ENCODE measurements at places on chromosomes 13 and 19. TPM values are rescaled to one million over a fixed set of nuclear protein-coding genes. Genes with fewer than 3 reads are reported as not detected.
A peak's percentile ranks its signal among the peaks of the same experiment; 100 is the strongest.

Gene TEX26
- not detected for total RNA-seq

Gene GFY
- not detected for total RNA-seq

- no peak overlapping the region for H3K27ac ChIP-seq
- H3K27me3 ChIP-seq, result no peaks in the 10 kb centered on the region
- H3K36me3 ChIP-seq, result no peaks in the 10 kb centered on the region
- no peak overlapping the region for H3K4me3 ChIP-seq
- DNase-seq, result no peak
These were observed 810.8 kb upstream of the GPC6 start for GRCh38 chr13:92415781-92416180.

DNA sequence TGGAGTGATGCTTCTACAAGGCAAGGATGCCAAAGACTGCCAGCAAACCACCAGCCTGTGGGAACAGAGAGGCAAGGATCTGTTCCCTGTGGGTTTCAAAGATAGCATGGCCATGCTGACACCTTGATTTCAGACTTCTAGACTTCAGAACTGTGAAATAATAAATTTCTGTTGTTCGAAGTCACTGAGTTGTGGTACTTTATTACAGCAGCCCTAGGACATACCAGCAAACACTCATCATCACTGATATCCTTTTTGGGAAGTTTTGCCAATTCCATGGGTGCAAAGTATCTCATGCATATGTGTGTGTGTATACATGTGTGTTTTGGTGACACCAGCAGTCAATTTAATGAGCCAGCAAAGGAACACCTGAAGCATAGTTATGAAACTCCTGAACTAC is 21.0 kb downstream of the LMO7 start:
- H3K4me1 ChIP-seq, result no peaks in the 10 kb centered on the region
- no peak overlapping the region for H3K27ac ChIP-seq
- H3K36me3 ChIP-seq, result no peaks in the 10 kb centered on the region
- H3K4me3 ChIP-seq, result no peak overlapping the region
- no peaks in the 10 kb centered on the region for H3K27me3 ChIP-seq

Gene SYNGR4
- 0.25 TPM for total RNA-seq

- no peak overlapping the region for H3K27ac ChIP-seq
- H3K27me3 ChIP-seq, result no peaks in the 10 kb centered on the region
- no peak for DNase-seq
- H3K4me3 ChIP-seq, result no peak overlapping the region
- H3K36me3 ChIP-seq, result no peaks in the 10 kb centered on the region
These were observed 100.7 kb downstream of the CRYL1 start for GRCh38 chr13:20424949-20425348.

Gene CHAF1A
- 79.7 TPM for total RNA-seq

- H3K27me3 ChIP-seq, result no peaks in the 10 kb centered on the region
- peak overlapping the region; percentile 96 for H3K4me3 ChIP-seq
- peaks cover 32% of the 10 kb centered on the region for H3K4me1 ChIP-seq
These were observed 432 bp downstream of the ZNF611 start for GRCh38 chr19:52734331-52734892.

Gene CDC42EP5
- 0.30 TPM for total RNA-seq

Gene FBL
- 482 TPM for total RNA-seq

Gene KATNAL1
- total RNA-seq, result 25.5 TPM

DNA sequence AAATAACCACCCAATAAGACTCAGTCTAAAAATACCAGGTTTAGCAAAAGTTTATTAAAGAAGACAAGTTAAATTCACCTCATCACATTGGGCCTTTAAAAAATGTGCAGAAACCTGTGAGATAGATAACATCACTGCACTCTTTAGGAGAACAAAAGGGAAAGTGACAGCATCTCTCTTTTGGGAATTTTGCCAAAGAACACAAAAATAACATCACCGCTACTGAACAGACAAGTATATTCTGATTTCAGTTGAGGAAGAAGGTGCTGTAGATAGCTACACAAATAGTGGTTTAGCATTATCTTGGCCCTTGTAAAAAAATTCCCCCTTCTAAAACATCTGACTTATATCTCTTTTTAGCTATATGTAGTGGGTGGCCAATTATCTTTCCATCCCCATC is 244.7 kb downstream of the VWA8 start:
- no peak overlapping the region for H3K4me3 ChIP-seq
- H3K4me1 ChIP-seq, result no peaks in the 10 kb centered on the region
- no peak for DNase-seq
- H3K27ac ChIP-seq, result no peak overlapping the region

DNA sequence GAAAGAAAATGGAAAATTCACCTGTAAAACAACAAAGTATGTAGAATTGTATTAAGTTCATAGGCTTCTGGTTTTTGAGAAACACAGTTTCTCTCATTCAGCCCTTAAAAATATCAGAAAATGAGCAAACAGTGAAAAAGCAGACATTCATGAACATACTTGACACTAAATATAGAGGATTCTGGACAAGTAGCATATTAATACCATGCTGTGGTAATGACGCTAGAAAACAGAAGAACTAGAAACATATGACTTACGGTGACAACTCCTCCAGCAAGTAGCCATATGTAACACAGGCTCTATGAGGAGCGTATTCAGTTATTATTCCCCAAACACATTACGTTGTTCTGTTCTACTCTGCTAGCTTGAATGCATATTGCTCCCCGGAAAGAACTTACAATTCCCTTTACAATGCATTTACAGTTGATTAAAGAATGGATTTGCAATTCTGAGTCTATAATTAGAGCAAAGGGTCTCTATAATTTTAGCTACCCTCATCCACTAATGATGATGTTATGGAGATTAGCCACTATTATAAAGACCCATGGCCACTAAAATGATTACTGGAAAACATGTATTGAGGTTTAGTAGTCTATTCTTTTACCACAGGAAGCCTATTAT is 672.1 kb downstream of the EFNB2 start:
- H3K4me1 ChIP-seq, result no peaks in the 10 kb centered on the region
- DNase-seq, result no peak
- H3K27ac ChIP-seq, result no peak overlapping the region
- H3K36me3 ChIP-seq, result no peaks in the 10 kb centered on the region
- H3K27me3 ChIP-seq, result no peaks in the 10 kb centered on the region

DNA sequence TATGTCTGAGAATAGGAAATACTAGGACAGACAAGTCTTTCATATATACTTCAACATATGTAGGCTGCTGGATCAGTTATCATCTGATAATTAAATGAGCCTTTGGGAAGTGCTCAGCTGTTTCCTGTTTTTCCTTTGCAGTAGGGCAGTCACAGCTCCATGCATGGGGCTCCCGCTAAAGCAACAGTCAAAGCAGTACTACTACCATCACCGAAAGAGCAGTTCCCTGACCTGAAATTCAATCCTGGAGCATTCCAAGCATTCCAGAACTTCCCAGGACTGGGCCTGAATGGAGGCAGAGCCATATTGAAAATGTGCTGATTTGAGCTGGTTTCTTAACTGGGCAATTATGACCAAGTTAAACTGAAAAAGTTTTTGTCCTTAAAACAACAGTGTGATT is 20.5 kb downstream of the MICU2 start:
- peaks cover 13% of the 10 kb centered on the region for H3K36me3 ChIP-seq
- DNase-seq, result no peak
- peaks cover 27% of the 10 kb centered on the region for H3K4me1 ChIP-seq

GRCh38 chr19:6058518-6059201 is 51.6 kb downstream of the RFX2 start:
- peaks cover 53% of the 10 kb centered on the region for H3K4me1 ChIP-seq
- no peaks in the 10 kb centered on the region for H3K36me3 ChIP-seq
- no peak overlapping the region for H3K27ac ChIP-seq
- H3K27me3 ChIP-seq, result no peaks in the 10 kb centered on the region
- DNase-seq, result no peak

Gene GRIN3B
- 0.10 TPM for total RNA-seq

DNA sequence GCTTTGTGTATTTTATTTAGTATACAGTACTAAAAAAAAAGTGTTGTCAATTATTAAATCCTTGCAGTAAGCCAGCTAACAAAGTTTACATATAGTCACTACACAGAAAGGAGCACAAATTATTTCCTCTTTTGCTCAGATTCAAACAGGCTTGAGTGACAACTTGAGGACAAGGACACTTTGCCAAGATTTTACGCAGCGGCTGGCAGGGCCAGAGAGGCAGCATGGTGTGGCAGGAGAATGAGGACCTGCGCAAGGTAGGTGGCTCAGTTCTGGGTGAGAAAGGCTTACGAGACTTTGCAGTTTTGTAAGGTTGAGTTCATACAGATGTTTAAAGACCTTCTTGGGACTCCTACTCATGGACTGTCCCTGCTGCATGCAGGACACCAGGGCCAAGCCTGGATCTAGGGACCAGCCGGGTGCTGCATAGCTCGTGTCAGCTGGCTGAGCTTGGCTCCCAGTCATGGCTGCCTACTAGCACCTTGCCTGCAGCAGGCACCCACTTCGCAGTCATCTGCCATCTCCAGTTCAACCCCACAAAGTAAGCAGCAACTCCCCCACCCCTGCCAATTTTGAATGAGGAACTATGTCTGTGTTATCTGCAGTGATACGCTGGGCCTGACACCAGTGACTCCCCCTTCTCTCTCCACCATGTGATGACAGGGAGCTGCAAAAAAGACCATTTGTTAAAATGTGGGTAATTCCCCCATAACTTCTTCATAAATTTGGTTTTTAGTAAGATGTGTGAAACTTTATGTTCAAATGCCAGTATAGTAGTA is 3.7 kb upstream of the TUBA3C start:
- DNase-seq, result peak; percentile 6
- H3K36me3 ChIP-seq, result peaks cover 2% of the 10 kb centered on the region
- no peak overlapping the region for H3K4me3 ChIP-seq

Gene DNAAF3
- total RNA-seq, result 0.46 TPM

Gene CCDC8
- not detected for total RNA-seq

DNA sequence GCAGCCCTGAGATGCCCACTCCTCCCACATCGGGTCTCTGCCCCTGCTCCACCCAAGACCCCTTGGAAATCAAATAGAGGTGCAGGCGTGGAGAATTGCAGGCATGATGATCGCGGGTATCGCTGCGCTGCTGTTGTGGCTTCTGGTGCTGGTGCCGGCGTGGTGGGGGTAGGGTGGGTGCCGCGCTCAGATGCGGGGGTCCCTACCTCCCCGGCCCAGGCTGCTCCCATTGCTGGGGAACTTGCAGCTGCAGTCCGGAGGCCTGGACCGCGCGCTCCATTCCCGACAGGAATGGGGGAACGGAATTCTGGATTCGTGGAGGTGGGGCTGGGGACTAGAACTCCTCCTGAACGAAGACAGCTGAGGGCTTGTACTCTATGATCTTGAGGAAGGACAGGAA is 20.4 kb downstream of the CYP2F1 start:
- H3K4me3 ChIP-seq, result peak overlapping the region; percentile 89
- peaks cover 12% of the 10 kb centered on the region for H3K4me1 ChIP-seq
- H3K36me3 ChIP-seq, result no peaks in the 10 kb centered on the region
- peaks cover 7% of the 10 kb centered on the region for H3K27me3 ChIP-seq
- no peak overlapping the region for H3K27ac ChIP-seq
- no peak for DNase-seq

Gene LILRA5
- total RNA-seq, result not detected

DNA sequence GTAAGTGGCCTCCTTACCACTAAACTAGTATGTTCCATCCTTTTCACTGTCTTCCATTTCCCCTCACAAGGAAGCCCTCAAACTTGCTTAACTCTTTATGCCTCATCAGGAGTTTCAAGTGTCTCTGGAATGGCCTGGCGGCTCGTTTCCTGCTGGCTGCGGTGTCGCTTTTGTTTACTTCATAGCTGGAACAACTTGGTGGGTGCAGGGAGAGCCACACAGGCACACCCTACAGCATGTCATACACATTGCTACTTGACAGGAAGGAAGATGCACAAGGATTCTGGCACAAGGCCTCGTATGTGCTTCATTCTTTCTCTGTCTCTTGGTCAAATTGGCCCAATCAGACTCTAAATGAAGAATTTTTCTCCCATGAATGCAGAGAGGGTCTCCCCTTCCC is 488.3 kb downstream of the FOXO1 start:
- no peak overlapping the region for H3K27ac ChIP-seq
- peaks cover 61% of the 10 kb centered on the region for H3K4me1 ChIP-seq
- no peak for DNase-seq
- peaks cover 4% of the 10 kb centered on the region for H3K36me3 ChIP-seq
- H3K27me3 ChIP-seq, result no peaks in the 10 kb centered on the region

GRCh38 chr19:8460516-8461298 is 15.9 kb downstream of the HNRNPM start:
- peak overlapping the region; percentile 13 for H3K27ac ChIP-seq
- no peaks in the 10 kb centered on the region for H3K27me3 ChIP-seq
- no peak for DNase-seq

Gene CEACAM19
- total RNA-seq, result 4.3 TPM

Gene SLC1A5
- 374 TPM for total RNA-seq

Gene FPR2
- total RNA-seq, result not detected

- no peak for DNase-seq
- H3K27ac ChIP-seq, result peak overlapping the region; percentile 87
- H3K4me1 ChIP-seq, result peaks cover 43% of the 10 kb centered on the region
- H3K27me3 ChIP-seq, result no peaks in the 10 kb centered on the region
- peaks cover 2% of the 10 kb centered on the region for H3K36me3 ChIP-seq
These were observed 451 bp downstream of the NOSIP start for GRCh38 chr19:49579947-49580263.

- H3K4me1 ChIP-seq, result no peaks in the 10 kb centered on the region
- H3K27ac ChIP-seq, result no peak overlapping the region
- H3K36me3 ChIP-seq, result peaks cover 2% of the 10 kb centered on the region
- H3K27me3 ChIP-seq, result no peaks in the 10 kb centered on the region
- DNase-seq, result no peak
These were observed 1747.0 kb downstream of the OLFM4 start for GRCh38 chr13:54775501-54776191.

DNA sequence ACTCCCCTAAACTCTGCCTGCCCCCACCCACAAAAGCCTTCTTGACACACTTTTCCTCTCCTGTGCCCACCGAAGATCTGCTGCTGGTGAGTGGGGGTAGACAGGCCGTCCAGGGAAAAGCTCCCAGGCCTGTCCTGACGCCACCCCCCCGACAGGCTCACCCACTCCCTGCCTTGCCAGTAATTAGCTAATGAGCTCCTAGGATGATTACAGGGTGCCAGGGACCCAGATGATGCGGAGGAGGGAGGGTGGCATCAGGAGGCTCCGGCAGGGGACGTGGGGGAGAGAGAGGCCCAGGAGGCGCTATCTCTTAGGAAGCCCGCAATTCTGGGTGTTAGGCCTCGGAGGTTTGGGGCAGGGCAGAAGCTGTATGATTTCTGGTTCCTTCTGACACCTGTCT is 27.0 kb downstream of the MARK4 start:
- H3K36me3 ChIP-seq, result no peaks in the 10 kb centered on the region
- no peak overlapping the region for H3K27ac ChIP-seq
- no peaks in the 10 kb centered on the region for H3K4me1 ChIP-seq
- no peak overlapping the region for H3K4me3 ChIP-seq

DNA sequence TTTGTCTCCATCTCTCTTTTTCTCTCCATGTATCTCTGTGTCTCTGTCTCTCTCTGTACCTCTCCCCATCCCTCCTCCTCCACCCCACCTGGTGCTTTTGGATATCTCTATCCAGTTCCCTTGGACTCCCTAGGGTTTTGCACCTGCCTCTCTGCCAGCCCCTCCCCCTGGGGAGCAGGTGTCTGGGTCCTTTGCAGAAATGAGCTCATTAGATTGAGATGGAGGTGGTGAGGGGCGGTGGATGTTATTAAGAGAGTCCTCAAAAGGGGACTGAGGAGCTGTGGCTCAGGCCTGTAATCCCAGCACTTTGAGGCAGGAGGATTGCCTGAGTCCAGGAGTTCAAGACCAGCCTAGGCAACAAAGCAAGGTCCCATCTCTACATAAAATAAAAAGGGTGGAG is 2.1 kb downstream of the KCNN4 start:
- peak overlapping the region; percentile 72 for H3K27ac ChIP-seq
- H3K27me3 ChIP-seq, result no peaks in the 10 kb centered on the region
- peaks cover 18% of the 10 kb centered on the region for H3K36me3 ChIP-seq
- H3K4me1 ChIP-seq, result peaks cover 78% of the 10 kb centered on the region
- peak overlapping the region; percentile 94 for H3K4me3 ChIP-seq

Gene ENOX1
- 2.0 TPM for total RNA-seq

Gene SULT2A1
- total RNA-seq, result not detected

Gene SYDE1
- total RNA-seq, result 1.6 TPM

All from activated T-cell treated with anti-CD3 and anti-CD28 coated beads, Interleukin-2, amount 50 U/mL, for 72 hours (primary cell).